Epithelial cell of prostate (primary cell): ENCODE measurements at places on chromosomes 5 and 9.

DNA sequence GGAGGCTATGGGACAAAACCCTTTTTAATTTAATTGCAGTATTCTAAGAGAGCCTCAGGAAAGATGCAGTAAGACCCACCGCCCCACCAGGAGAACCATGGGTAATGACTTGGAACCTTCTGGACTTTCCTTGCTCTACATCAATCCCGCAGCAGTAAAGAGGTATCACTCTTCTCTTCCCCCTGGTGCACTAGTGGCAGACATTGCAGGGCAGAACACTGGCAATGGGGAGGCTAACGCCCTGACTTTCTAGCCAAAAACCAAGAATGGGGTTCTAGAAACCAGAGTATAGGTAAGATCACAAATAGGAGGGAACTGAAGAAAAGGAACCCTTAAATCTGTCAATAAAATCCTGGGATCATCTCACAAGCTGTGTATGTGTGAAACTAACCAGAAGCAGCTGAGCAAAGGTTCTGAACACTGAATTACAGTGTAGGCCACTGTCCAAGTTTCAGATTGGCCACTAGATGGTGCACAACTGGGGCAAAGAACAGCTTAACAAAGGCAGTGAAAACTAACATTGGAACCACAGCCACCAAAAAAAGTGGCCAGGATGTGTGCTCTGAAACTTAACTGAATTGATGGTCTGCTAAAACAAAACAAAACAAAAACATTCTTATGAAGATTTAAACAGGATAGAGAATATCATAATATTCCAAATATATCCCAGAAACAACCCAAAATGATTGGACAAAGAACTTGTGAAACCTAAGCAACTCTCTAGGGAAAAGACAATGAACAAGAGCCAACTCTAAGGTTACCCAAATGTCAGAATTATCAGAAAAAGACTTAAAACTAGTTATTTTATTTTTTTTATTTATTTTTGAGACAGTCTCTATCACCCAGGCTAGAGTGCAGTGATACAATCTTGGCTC, 6.6 kb upstream of the FAM151B start:
- DNase-seq: no peak

GRCh38 chr5:175751369-175751768, 93.5 kb downstream of the HRH2 start:
- DNase-seq: no peak

DNA sequence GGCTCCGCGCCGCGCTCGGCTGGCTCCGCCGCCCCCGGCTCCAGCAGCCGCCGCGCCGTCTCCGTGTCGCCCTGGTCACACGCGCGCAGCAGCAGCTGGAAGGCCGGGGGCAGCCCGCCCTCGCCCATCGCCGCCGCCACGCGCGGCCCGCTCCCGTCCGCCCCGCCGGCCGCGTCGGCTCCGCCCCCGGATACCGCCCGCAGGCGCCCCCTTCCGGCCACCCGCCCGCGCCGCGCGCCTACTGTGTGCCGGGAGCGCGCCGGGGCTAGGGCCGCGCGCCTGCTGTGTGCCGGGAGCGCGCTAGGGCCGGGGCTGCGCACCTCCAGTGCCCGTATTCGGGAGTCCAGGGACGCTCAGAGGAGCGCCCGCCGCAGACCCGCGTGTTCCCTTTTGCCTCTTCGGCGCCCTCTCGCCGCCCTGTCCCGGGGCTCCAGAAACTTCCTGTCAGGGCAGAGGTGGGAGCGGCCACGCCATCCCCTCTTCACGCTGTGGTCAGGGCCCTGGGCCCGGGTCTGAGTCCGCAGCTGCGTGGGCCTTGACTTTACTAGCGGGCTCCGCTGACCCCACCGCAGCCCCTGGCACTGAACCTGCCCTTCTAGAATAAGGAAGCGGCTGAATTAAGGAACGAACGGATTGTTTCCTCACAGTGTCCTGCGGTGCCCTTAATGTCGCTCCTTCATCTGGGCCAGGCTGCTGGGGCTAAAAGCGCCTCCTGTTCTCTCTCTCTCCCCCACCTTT, at the start of gene ANKS6:
Gene ANKS6, minus strand, starts transcription at position 192 of the 738 bp plus-strand sequence. Its CDS starts 64 bp downstream, at position 128.
- no peak for DNase-seq

- peak; percentile 86 for DNase-seq
Observed at GRCh38 chr9:105299190-105299854, 54.9 kb downstream of the SLC44A1 start.

- DNase-seq: no peak
Observed at GRCh38 chr5:126363658-126364057, 59.6 kb upstream of the GRAMD2B start.

DNA sequence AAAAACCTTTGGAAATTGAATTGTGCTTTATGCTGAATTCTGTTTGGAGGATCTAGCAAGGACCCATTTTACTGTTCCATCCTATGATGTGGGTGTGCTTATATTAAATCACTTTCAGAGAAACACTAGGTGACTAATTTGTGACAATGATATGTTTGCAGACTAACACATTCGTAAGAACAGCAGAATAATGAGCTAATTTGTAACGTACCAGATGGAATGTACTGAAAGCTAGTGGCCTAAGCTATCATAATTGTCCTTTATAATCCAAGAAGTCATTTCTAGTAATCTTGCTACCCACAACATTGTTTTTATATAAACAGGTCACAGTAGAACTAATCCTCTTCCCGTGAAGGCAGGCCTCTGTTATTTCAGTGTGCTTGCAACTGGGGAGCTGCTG, 292.5 kb downstream of the PDE4D start:
- no peak for DNase-seq

GRCh38 chr9:134834217-134834956, 46.2 kb upstream of the FCN2 start:
- DNase-seq: no peak

- DNase-seq: no peak
Observed at GRCh38 chr5:168991311-168991710, 309.6 kb downstream of the SLIT3 start.

DNA sequence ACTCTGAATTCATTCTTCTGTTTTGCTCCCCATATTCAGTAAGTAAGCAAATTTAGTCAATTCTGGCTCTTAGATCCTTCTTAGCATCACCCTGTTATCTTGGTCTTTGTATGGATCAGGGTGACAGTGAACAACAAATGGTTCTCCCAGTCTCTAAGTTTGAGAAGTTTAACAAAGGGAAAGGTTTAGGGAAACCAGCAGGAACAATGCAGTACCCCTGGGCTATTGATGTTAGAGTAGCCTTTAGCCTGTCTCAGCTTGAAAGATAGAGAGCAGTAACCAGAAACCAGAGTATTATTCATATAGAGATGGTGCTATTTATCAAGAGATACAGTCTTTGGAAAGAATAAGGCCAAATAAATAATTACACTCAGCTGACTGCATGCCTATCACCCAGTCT, 241.8 kb downstream of the CDH12 start:
- DNase-seq: no peak

GRCh38 chr9:112535811-112536210, 49.2 kb downstream of the KIAA1958 start:
- DNase-seq: no peak

DNA sequence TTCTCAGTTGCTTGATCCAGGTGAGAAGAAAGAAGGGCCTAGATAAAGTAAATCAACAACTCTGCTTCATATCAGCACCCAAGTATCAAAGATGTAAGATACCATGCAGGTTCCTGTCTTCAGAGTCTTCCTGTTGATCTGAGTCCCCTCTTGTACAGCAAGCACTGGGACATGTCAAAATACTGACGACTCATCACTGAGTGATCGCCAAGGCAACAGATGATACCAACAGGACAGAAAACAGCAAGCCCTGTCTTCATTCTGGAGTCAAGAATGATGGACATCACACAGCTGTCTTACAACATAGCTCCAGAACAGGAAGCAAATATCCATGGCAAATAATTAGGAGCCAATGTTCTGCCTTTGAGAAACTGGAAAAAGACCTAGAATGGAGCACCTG, 83.7 kb downstream of the TARS1 start:
- DNase-seq: no peak

DNA sequence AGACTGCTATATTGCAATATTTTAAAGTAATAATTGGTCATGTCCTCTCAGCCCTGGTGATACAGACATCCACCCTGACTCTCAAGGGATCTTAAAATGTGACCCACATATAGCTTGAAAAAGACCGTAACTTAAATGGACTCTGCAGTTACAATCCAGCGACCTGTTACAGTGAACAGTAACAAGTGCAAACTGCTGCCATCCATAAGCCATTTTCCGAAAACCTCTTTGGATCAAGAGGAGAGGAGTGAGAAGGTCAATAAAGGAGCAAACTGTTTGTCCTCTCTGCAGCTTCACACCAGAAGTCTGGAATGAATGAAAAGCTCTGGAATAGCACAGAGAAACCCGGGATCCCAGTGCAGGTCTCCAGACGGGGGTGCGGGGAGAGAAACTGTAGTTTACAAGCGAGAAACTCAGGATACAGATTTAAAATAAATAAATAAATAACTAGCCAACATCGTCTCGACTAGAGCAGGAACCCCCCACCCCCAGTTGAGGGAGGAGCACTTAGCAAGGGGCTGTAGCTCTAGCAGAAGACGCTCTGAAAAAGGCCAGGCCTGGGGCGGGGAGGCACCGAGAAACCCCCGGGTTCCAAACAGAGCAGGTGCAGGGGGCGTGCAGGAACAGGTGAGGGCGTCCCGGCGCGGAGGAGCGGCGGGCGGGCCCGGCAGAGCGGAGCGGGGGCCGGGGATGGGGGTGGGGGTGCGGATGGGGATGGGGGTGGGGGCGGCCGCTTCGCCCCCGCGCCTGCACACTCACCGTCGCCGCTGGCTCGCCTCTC, 572 bp downstream of the ZDHHC21 start:
- DNase-seq: no peak

GRCh38 chr5:111967463-111967862, 210.5 kb upstream of the NREP start:
- no peak for DNase-seq

DNA sequence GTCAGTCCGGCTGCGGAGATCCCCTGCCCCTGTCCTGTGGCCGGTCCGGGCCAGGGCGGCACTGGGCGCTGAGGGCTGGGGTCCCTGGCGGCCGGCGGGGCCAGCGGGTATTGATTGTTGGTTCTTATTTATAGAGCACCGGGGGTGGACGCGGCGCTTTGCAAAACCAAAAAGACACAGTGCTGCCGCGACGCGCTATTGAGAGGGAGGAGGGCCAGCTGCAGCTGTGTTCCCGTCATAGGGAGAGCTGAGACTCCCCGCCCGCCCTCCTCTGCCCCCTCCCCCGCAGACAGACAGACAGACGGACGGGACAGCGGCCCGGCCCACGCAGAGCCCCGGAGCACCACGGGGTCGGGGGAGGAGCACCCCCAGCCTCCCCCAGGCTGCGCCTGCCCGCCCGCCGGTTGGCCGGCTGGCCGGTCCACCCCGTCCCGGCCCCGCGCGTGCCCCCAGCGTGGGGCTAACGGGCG, 2.5 kb downstream of the LRRC26 start:
- no peak for DNase-seq

DNA sequence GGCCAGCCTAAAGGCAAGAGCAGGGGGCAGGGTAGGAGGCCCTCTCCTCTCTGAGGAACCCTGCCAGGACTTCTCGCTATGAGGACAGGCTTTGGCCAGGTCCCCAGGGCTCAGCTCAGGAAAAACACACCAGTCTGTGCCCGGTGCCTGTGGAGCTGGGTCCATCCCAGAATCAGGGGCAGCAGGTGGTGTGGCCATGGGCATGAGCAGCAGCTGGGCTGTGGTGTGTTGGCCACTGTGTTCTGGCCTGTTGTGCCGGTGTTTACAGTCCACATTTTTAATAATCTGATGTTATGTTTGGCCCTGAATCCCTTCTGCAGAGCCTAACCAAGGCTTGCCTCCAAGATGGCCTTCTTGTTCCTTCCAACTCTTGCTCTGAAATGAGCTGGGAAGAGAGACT, 77.0 kb downstream of the FGF18 start:
- DNase-seq: no peak

DNA sequence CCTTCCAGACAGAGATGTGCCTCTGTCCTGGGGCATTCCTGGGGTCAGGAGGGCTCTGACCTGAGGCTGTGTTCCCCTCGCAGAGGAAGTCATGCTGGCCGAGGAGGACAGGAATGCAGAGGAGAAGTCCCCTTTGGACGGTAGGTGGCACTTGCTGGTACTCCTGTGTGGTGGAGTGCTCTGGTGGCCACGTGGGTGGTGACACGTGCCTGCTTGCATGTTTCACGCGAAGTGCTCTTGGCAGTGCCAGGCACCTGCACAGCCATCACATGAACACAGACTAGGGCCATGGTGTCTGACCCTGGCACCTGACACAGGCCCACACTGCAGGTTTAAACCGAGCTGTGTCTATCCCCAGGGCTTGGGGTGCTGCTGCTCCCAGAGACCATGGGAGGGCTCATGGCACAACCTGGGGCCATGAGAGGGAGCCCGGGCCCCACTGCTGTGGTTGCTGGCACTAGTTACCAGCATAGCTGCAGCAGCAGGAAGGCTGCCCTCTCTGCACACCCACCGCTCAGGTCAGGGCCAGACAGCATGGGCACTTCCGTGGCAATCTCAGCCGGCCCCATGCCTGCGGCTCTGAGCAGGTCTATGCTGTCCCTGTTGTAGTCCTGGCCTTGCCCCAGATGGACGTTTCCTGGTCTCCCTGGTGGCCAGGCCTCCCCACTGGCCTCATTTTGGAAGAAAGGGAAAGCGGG, 79.3 kb downstream of the CACNA1B start:
- no peak for DNase-seq

DNA sequence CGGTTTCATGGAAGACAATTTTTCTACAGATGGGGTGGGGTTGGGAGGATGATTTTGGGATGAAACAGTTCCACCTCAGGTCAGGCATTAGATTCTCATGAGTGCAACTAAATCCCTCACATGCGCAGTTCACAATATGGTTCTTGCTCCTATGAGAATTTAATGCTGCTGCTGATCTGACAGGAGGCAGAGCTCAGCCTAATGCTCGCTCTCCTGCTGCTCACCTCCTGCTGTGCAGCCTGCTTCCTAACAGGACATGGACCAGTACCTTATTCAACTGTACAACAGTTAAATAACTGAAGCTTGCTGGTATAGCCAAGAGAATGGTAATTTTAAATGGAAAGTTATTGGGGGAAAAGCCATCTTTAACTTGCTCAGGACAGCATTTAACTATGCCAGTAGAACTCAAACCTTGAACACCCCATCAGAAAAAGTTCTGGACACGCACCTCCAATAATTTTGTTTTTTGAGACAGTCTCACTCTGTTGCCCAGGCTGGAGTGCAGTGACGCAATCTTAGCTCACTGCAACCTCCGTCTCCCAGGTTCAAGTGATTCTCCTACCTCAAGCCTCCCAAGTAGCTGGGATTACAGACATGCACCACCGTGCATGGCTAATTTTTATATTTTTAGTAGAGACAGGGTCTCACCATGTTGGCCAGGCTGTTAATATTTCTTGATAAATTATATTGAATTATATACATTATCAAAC, 27.7 kb downstream of the HMGCR start:
- no peak for DNase-seq

- DNase-seq: no peak
Observed at GRCh38 chr5:14266686-14267085, 123.5 kb downstream of the TRIO start.

DNA sequence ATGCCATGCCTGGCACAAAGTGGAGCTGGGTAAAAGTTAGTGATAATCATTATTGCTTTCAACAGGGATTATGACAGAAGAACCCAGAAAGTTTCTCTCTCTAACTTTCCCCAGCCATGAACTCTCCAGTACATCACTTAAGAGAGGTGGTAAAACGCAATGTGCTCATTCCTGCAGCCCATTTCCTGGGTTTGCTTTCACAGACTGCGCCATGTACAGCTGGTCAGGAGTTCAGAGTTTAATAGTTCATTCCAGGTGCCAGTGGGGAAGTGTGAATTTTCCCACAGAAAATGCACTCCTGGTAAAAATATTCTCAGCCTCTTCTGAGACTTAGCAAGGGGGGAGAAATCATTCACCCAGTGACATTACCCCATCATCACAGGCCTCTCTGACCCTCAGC, 35.5 kb downstream of the ADAM19 start:
- DNase-seq: no peak
